ENCODE measurements at places on chromosomes 12 and 14.

GRCh38 chr12:47068539-47068938, 10.9 kb upstream of the PCED1B start:
- no peak for DNase-seq

DNA sequence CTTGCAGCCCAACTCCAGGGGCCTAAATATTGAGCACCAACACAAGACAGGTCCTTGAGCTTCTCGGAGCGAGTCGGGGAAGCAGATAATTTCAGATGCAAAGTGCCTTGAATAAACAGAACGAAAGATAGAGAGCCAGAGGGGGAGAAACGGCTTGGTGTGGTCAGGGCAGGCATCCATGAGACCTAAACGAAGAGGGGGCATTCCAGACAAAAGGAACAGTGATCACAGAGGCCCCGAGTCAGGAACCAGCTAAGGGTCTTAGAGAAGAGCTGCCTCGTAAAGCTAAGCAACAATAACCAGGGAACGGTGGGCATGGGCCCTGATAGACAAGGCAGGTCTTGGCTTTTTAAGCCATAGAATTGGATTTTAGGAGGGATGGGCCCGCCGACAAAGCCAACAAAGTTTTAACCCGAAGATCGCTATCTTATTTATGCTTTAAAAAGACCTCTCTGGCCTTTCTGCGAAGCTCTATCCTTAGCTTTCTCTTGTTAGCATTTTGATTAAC, 421 bp upstream of the ACADS start:
- DNase-seq, result no peak

DNA sequence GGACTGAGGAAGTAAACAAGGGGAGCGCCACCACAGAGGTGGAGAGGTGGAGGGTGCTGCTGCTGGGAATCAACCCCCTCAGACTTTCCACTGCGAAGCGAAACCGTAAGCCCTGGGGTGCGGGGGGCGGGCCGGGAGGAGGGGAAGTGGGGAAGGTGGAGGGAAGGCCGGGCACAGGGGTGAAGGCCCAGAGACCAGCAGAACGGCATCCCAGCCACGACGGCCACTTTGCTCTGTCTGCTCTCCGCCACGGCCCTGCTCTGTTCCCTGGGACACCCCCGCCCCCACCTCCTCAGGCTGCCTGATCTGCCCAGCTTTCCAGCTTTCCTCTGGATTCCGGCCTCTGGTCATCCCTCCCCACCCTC, at the start of gene LAG3:
LAG3 (plus strand) TSS at position 190 of the 365 bp plus-strand sequence. CDS start 333 bp downstream, outside the sequence.
- DNase-seq, result no peak

DNA sequence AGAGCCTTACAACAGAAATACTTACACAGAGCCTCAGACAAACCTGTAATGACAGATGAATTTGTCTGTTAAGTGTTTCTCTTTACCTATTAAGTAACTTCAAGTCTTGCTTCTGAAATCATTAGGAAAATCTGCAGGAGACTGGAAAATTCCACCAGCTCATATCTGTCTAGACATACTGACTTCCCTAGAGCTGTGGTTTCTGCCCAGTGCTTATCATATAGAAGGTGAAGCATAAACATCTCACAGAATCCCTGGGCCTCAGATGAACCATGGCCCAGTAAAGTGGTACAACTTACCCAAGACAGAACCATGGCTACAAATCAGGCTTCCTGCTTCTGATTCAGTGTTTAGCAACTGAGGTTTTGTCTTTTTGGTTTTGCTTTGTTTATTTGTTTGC, 91.6 kb downstream of the EGLN3 start:
- no peak for DNase-seq

- no peak for DNase-seq
Measured at GRCh38 chr12:132723764-132724140, 13.1 kb downstream of the PGAM5 start.

GRCh38 chr14:56026506-56026905, 91.7 kb upstream of the PELI2 start:
- no peak for DNase-seq

GRCh38 chr14:26729851-26730250, 132.0 kb upstream of the NOVA1 start:
- DNase-seq, result no peak

- DNase-seq, result no peak
Measured at GRCh38 chr12:22935090-22935489, 310.1 kb downstream of the ETNK1 start.

DNA sequence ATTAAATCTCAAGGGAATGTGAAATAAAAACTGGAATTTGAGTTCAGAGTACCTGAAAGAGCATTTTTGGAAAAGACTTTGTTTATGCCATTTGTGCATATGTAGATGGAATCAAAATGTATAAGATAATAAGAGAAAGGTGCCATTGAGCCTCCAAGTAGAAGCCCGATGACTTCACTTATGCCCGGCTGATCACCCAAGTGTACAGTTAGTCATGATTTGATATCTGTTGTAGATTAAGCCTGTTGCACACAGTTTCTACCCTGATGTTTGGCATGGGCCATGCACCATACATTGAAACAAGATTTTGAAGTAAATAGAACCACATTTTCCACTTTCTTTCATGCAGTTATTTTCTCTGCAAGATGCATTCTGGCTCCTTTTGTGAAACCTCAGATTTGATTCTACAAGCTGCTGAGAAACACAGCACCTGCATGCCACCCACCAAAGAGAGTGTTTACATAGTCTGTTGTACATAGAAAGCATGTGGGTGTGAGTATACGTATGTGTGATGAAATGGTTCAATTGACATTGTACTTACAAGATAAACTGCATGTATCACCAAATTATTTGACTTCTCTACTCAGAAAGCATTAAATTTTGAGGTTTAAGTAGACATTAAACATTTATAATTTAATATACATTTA, 772.5 kb downstream of the DIO2 start:
- DNase-seq, result no peak

DNA sequence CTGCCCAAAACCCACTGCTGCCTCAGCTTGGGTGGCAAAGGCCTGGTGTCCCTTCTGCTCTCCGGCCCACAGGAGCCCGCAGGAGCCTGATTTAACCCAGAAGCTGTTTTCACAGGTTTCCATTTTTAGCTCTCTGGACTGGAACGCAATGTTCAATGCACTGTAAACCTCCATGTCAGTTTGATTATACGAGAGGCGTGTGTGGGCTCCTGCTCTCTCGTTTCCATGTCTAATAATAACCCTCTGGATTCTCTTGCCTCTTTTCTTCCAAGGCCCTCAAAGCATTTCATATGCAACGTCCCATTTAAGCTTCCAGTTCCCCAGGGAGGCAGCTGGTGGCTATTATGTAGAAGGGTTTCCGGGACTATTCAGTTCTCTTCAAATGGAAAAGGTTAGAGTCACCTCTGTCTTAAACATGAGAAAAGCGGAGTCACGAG, 161.1 kb downstream of the SUDS3 start:
- peak; percentile 80 for DNase-seq

- no peak for DNase-seq
Measured at GRCh38 chr12:80162177-80162576, 62.8 kb downstream of the OTOGL start.

GRCh38 chr12:127148318-127148717, 1118.7 kb upstream of the TMEM132C start:
- no peak for DNase-seq

DNA sequence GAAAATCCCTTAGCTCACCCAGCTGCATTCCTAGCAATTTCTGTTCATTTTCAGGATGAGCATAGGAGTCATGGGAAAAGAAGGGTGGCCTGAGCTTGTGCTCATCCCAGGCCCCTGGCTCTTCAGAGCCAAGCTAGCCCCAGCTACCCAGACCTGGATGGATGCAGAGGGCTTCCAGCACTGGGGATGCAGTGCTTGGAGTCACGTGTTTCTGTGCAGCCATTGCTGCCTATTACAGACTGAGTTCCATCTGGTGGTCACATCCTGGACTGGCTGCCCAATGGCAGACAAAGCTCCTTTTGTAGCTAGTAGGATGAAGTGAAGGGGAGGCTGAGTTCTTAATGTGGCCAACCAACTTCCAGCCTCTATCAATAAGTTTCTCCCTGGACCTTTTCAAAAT, 54.2 kb upstream of the JDP2 start:
- peak; percentile 62 for DNase-seq

DNA sequence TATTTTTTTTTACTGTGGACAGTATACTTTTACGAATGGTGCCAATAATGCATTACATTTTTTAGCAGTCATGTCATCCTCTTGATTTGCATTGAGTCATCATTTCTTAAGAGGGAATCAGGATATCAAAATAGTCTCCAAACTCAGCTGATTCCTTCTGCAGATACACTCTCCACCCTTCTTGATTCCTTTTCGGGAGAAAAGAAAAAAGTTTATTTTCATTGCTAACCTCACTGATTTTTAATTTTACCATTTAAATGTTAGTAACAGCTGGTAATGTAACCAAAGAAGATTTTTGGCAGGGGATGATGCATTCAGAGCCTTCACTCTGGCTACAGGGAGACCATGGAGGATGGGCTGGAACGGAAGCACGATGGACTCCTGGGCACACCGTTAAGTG, 47.5 kb downstream of the MRPL42 start:
- DNase-seq, result no peak

GRCh38 chr14:66530526-66530925, 22.6 kb downstream of the GPHN start:
- DNase-seq, result no peak

DNA sequence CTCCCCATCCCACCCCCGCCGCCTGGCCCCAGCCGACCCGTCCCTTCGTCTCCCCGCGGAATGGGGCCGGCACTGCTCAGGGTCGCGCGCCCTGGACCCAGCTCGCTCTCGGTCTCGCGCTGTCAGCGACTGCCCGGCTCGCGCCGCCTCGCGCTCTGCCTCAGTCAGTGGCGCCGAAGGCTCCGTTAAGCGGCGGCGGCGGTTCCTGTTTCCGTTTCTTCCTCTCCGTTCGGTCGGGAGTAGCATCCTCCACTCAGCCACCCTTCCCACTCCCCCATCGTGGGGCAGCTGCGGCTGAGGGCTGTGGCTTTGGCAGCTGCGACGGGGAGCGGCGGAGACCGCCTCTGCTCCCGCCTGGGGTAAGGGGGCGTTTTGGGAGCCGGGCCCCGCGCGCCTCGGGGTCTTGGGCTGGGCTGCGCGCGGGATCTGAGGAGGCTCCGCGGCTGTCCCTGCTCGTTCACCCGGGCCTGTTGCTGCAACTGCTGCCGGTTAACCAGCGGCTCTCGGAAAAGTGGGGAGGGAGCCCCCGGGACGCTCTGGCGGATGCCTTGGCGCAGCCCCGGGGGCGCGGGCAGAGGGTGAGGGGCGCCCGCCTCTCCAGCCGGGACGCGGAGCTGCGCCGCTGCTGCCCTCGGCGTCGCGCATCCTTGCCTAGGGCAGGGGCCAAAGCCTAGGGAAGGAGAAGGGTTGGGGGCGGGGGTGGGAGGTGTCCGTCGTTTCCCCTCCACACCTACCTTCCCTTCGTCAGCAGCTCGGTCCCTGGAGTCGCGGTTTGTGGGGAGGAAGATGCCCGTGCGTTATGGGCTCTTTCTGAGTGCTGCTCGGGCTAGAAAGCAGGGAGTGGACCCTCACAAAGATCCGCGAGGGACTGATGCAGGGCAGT, 567 bp downstream of the FUT8 start:
- peak; percentile 35 for DNase-seq

DNA sequence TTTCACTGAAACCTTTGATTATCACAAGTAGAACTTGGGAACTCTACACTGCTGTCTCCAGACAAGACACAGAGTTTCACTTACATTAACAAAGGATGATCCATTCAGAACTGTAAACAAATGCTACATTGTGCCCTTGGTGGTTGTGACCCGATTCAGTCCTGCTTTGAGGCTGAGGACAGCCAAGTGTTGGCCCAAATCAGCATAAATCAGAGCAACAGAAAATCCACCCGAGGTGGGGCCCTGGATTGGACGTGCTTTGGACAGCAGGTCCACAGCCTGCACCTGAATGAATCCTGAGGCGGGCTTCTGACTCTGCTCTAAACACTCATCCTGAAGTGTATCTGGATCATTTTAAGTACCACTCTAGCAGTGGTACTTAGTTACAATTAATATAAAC, 68.8 kb downstream of the PPP2R5C start:
- DNase-seq, result peak; percentile 76

DNA sequence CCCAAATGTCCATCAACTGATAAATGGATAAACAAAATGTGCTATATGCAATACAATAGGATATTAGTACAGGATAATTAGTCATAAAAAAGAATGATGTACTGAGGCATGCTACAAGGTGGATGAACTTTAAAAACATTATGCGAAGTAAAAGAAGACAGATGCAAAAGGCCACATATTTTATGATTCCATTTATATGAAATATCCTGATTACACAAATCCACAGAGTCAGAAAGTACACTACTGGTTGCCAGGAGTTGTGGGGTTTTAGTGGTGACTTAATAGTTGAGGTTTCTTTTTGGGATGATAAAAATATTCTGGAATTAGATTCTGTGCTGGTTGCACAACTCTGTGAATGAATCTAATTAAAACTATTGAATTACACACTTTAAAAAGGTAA, 12.6 kb downstream of the TRIM9 start:
- no peak for DNase-seq

All from putamen (tissue), 1 donor.